Activated T-helper 1 cell treated with anti-CD3 and anti-CD28 coated beads, Interleukin-2, amount 50 U/mL, for 16 hours (primary cell): ENCODE measurements at places on chromosomes 11 and 22.

- no peak for DNase-seq
Observed at GRCh38 chr11:98036810-98037209, 983.9 kb upstream of the CNTN5 start.

- peak; percentile 38 for DNase-seq
Observed at GRCh38 chr11:46308631-46309419, 31.4 kb downstream of the CREB3L1 start.

- DNase-seq = no peak
Observed at GRCh38 chr11:30023074-30023473, 6.2 kb upstream of the KCNA4 start.

- DNase-seq = no peak
Observed at GRCh38 chr11:39910087-39910486, 1549.4 kb downstream of the LRRC4C start.

- peak; percentile 37 for DNase-seq
Observed at GRCh38 chr11:44927174-44927661, 23.5 kb downstream of the TP53I11 start.

GRCh38 chr22:50306753-50307749 lies at the start of gene PLXNB2:
TSS of gene PLXNB2 (minus strand) at chr22:50307646. CDS start at chr22:50290584, 17,062 bp downstream.
- DNase-seq = no peak

DNA sequence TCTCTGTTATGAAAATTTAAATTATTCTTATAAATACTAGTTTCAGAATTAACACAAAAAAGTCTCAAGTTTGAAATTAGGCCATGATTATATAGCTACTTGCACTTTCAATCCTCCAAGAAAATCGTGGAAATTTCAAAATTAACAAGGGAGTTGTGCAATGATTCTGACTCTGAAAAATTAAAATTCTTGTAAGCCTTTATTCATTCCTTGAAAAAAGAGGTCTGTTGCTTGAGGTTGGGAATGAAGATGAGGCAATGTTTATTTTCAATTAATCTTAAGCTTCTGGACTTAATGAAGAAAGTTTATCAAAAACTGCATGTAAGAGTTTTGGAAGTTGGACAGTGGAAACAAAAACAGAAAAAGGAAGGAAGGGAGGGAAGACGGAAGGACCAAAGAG lies 128.2 kb upstream of the FIBIN start:
- DNase-seq = no peak

GRCh38 chr22:19789828-19790227 lies 29.2 kb downstream of the TBX1 start:
- no peak for DNase-seq

DNA sequence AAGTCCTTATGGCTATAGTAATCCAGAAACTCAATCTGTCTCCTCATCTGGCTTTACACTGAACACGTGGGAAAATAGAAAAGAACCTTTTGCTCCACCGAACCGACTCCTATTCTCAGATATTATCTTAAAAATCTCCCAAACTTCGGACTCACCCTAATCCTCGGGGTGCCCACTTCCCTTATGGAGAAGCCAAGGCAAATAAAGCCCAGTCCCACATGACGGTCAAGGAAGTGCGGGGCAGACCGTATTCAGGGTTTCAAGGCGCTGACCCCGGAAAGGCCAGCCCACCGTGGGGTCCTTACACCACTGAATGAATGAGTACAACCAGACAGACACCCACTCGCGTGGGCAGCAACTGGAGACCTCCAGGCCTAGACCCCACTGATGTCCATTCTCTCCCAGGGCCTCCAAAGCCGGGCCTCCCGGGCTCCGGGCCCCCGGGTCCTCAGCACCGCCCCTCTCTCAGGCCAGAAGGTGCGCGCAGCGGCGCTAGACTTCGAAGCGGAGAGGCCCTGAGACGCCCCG lies 489 bp downstream of the NUP98 start:
- no peak for DNase-seq

- DNase-seq = no peak
Observed at GRCh38 chr11:68670208-68670992, 13.9 kb upstream of the GAL start.

- no peak for DNase-seq
Observed at GRCh38 chr11:70597006-70597555, 198.8 kb downstream of the CTTN start.

DNA sequence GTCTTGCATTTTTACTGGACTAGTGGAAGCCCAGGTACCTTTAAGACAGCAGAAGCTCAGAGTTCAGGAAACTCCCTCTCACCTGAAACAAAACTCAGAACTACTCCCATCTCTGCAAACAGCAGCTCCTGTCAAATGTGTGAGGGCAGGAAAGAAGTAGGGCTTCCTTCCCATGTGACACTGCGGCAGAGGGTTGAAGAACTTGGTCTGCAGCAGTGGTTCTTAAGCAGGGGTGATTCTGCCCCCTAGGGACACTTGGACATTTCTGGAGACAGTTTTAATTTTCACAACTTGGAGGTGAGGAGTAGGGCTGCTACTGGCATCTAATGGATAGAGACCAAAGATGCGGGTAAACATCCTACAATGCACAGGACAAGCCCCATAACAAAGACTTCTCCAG lies 63.4 kb downstream of the RCN1 start:
- DNase-seq = no peak

DNA sequence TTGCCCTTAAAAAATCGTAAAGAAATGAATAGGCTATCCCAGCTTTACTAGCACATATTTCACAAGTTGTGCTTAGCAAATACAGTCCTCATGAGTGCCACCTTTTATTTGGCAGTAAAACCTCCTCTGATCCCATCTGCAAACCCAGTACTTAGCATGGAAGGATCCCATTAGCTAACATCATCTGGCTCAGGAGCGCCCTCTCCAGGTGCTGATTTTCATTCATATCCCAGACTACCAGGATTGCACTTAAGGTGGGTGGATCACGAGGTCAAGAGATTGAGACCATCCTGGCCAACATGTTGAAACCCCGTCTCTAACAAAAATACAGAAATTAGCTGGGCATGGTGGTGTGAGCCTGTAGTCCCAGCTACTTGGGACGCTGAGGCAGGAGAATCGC lies 76.1 kb upstream of the PAX6 start:
- no peak for DNase-seq

GRCh38 chr22:48551061-48551460 lies 1276.6 kb downstream of the BRD1 start:
- DNase-seq = no peak

- DNase-seq = no peak
Observed at GRCh38 chr11:72886619-72887018, 72.4 kb downstream of the ATG16L2 start.

DNA sequence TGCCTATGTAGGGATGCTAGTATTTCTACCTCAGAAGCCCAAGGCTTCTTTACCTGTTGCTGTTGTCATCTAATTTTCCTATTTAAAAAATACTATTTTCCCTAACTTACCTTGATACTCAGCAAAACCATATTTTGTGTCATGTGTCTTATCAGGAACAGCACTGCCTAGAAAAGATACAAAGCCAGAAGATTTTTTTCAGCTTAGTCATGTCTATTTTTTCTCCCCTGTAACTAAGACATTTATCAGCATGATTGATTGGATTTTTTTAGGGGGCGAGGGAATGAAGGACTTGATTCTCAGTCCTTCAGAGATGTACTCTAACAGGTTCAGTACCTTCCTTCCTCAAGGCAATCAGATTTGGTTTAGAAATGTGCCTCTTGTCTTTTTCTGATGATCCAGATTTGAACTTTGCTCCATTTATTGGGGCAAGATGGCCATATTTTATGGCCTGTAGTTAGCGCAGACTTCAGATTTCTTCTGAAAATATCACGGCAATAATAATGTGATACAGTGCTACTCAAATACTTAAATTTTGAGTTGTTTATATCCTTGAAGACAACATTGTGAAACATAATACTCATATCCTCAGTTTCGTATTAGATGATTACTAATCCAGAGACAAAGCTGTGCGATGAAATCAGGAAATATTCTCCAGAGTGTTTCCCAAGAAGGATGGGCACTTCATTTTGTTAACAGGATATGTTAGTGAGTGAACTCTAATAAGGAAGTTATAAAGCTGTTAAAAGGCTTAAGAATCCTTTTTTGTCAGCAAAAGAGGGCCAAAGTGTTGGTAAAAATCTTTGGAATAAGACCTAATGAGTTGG lies 3.8 kb upstream of the PIK3IP1 start:
- DNase-seq = no peak

DNA sequence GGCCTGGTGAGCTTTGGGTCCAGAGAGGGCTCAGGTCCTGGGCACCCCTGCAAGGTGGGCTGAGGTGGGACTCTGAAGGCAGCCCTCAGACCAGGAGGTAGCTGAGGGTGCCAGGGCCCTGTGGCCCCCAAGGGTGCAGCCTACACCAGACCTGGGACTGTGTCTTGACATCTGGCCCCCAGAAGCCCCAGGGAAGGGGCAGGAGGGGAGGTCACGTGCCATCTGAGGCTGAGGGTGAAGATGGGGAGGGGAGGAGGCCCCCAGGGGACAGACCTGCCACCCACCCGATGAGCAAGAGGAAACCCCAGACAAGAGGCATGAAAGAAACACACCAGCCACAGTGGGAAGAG lies 520.2 kb downstream of the BRD1 start:
- DNase-seq = no peak

DNA sequence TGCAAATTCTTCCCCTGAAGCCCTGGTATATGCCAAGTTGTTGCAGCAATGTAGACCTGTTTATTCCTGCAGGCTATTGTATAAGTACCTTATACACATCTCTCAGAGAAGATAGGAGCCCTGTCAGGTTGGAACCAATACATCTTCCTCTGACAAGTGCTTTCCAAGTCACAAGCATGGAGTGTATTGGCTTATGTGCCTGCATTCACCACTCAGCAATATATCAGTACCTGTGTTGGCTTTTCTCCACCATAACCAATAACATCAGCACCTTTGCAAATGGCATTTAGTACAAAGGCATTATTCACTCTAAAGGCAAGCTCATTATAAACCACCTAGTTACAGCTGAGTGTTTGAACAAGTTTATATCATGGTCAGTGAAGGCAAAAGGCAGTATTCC lies 611.7 kb upstream of the CNTN5 start:
- DNase-seq = no peak

GRCh38 chr11:58485961-58486360 lies 21.9 kb downstream of the OR5B21 start:
- no peak for DNase-seq

GRCh38 chr11:39542460-39542859 lies 1917.0 kb downstream of the LRRC4C start:
- no peak for DNase-seq

GRCh38 chr22:31248138-31248745 lies 36.1 kb downstream of the LIMK2 start:
- peak; percentile 37 for DNase-seq

GRCh38 chr11:108115500-108116140 lies 5.7 kb upstream of the ACAT1 start:
- no peak for DNase-seq

- DNase-seq = no peak
Observed at GRCh38 chr11:72639502-72640375, 34.5 kb downstream of the PDE2A start.

DNA sequence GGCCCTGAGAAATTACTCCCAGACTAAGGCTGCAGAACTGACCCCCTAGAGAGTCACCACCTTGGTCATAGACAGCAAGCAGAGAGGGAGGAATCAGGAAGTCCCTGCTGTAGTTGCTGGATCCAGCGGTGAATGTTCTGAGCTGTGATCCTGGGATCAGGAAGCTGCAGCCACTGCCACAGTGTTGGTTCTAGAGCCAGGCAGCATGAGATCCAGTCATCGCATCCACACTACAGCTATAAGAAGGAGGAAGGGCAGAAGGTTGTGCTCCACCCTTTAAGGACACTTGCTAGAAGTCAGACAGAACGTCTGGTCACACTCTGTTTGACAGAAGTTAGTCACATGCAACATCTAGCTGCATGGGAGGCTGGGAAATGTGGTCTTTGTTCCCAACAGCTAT lies 104.7 kb upstream of the OR4B1 start:
- no peak for DNase-seq

- DNase-seq = no peak
Observed at GRCh38 chr11:2325719-2326118, 23.9 kb downstream of the TSPAN32 start.

- DNase-seq = no peak
Observed at GRCh38 chr11:12900496-12900895, 108.6 kb upstream of the RASSF10 start.

GRCh38 chr11:12189543-12190235 lies 79.3 kb downstream of the MICAL2 start:
- no peak for DNase-seq

DNA sequence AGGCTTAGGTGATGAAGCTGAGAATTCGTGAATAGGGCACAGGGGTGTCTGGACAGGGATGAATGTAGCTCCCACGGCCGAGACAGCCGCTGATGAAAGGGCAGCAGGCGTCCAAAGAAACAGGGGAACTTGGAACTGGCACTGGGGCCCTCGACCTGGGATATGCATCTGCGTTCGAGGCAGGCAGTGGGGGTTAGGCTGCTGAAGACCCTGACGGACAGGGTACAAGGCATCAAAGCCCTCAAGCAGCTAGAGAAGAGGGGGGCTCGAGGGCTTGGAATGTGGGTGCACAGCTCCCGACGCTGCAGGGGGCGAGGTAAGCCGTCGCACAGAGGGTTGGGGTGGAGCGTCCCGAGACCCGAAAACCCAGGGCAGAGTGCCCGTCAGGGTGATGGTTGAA lies 6.9 kb upstream of the SYT8 start:
- DNase-seq = no peak

- no peak for DNase-seq
Observed at GRCh38 chr22:35158336-35158735, 92.4 kb downstream of the ISX start.

DNA sequence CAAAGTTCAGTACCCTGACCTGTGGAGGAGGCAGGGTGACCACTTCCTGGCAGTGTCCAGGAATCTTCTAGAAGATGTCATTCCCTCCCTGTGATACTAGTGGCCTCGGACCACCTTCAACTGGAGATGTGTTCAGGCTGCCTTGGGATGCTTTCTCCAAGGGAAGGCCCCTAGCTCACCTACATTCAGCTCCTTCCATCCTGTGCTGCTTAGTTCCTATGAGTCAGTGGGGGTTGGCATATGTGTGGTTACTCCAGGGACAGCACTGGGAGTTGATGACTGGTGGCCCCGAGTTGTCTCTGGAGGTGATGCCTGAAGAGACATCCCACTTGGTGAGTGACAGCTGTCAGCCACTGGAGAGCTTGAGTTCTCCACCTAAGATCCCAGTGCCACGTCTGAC lies 81.8 kb upstream of the OR9Q1 start:
- no peak for DNase-seq

DNA sequence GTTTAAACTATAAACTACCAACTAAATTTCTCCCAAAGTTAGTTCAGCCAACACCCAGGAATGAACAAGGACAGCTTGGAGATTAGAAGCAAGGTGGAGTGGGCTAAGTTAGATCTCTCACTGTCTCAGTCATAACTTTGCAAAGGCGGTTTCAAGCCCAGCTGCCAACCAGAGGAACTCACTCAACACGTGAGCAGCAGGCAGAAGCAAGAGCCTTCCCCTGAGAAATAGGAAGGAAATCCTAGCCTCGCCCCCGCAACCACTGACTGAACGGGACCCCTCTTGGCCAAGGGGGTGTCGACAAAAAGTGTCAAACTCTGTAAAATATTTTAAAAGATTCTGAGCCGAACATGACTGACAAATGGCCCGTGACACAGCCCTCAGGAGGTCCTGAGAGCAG lies 4.4 kb upstream of the KRTAP5-9 start:
- no peak for DNase-seq
